ENCODE measurements at places on chromosomes 1 and 21.
A peak's percentile ranks its signal among the peaks of the same experiment; 100 is the strongest.

- no peak for DNase-seq
Observed at GRCh38 chr1:186327331-186327730, 47.7 kb downstream of the TPR start.

- no peak for DNase-seq
Observed at GRCh38 chr1:150765296-150765976, at the start of gene CTSS. Gene CTSS, minus strand, starts transcription at chr1:150765778. Its CDS starts 1,015 bp downstream, at chr1:150764763.

- peak; percentile 90 for DNase-seq
Observed at GRCh38 chr1:55039342-55040082, at the start of gene PCSK9. Gene PCSK9, plus strand, starts transcription at chr1:55039548. Its CDS starts 290 bp downstream, at chr1:55039838.

GRCh38 chr1:9874412-9874811 lies 35.7 kb downstream of the CTNNBIP1 start:
- no peak for DNase-seq

DNA sequence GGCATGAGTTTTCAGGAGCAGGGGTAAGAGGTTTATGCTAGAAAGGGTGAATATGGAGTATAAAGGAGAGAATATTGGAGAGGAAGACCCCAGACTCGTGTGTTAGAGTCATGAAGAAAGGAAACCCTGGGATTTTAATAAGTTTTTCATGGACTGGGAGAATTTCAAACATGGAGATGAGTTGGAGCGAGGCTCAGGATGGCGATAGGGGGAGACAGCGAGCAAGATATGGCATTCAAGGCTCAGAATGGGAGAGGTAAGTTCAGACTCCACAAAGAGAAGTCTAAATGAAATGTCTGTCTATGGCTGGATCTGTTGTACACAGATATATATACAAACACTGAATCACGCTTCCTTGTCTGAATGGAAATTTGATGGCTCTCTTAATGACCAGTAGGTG lies 92.5 kb downstream of the LRRC40 start:
- DNase-seq, result no peak

GRCh38 chr1:114302821-114303220 lies 149.2 kb upstream of the SYT6 start:
- DNase-seq, result no peak

DNA sequence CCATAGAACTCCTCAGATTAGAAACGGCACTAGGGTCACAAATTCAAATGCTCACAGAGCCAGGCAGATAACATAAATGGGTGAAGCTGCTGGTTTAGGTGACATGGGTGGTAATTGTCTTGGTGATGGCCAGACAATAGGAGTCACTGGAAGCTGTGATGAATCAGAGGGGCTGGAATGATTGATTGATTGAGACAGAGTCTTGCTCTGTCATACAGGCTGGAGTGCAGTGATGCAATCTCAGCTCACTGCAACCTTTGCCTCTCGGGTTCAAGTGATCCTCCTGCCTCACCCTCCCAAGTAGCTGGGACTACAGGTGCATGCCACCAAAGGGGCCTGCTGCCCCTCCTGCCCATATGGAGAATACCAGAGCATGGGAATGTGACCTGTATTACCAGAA lies 63.0 kb downstream of the HIVEP3 start:
- DNase-seq, result no peak

GRCh38 chr1:209769971-209770370 lies 14.1 kb downstream of the TRAF3IP3 start:
- DNase-seq, result no peak

GRCh38 chr1:18901952-18902522 lies 318 bp downstream of the ALDH4A1 start:
- no peak for DNase-seq

- DNase-seq, result no peak
Observed at GRCh38 chr1:102107441-102107840, 110.7 kb upstream of the OLFM3 start.

DNA sequence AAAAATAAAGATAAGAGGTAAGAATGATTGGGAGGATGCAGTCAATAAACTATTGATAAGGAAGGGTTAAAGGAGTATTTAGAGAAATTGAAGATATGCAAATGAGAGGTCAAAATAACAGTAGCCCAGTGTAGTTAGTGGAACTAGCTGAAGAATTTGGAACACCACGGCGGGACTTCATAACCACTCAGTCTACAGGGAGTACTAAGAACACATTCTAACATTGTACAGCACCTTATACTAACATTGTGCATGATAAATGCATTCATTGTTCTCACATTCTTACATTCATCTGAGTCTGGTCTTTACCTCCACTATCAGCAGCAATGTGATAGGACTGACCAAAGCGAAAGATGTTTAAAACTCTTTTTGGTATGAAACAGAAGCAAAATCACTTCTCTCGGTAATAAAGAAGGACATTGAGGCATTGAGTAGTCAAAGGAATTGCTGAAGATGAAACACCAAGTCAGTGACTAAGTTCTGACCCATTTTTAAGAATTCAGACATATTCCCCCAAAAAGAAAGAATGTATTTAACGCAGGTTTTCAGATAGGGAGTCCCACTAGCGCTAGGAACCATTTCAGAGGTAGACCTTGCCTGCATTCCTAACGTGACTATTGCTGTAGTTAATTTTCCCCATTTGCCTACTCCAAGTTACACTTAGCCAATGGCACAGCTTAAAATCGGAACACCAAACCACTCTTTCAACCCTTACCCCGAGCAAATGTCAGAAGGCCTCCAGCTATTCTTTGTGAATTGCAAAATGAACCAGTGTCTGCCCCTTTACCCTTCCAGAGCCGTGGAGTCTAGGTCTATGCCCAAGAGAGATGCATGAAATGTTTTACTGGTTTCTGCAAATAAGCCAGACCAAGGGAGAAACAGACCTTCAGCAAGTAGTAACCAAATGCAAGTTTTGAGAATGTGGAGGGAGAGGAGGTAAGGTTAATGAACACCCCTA lies 108.8 kb upstream of the IRF2BP2 start:
- DNase-seq, result no peak

DNA sequence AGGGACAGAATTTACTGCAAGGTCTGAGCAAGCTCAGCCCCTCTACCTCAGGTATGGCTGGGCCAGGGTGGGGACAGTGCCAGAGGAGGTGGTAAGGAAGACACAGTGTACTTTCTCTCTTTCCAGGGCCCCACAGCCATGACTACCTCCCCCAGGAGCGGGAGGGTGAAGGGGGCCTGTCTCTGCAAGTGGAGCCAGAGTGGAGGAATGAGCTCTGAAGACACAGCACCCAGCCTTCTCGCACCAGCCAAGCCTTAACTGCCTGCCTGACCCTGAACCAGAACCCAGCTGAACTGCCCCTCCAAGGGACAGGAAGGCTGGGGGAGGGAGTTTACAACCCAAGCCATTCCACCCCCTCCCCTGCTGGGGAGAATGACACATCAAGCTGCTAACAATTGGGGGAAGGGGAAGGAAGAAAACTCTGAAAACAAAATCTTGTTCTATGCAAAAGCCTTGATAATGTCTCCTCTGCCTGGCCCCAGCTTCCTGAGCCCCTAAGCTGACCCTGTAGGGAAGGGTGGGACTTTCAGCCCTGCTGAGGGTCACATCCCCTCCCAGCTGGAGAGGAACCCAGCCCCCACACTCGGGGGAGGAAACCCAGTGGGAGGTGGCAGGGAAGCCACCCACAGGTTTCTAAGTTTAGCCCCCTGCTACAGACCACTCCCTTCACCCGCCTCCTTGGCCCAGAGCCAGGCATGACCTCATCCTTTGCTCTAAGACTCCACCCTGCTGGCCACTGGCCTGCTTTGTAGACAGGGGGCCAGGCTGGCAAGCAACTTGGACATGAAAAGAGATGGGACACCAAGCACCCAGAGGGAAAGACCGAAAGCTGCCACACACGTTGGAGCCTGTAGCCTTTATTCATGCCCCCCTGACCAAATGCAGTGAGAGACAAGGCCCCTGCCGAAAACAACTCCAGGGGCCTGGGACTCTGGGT lies 6.4 kb downstream of the RHOC start:
- DNase-seq, result no peak

- no peak for DNase-seq
Observed at GRCh38 chr1:181102841-181103240, 14.3 kb downstream of the IER5 start.

DNA sequence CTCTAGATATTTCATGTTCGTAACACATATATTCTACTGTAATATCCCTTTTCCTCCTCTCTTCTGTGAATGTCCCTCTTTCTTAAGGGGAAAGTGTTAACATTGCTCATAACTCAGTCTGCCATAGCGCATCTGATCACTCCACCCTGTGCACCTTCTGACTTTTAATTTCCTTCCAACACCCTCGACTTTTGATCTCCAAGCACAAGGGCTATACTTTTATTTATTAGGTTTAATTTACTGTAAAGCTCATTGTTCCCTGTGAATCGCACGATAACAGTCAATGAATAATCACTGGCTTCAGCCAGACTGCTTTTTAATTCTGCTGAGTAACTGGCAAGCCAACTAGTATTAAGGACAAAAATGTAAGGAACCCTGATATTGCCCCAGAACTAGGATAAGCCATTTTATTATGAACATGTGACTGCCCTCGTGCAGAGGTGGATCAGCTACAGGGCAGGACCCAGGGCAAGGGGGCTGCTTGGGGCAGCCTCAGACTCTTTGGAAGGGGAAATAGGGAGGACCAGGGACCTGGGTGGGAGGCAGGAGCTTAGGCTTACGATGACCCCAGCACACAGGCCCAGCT lies 2.6 kb upstream of the ETS2 start:
- DNase-seq, result no peak

GRCh38 chr1:18957136-18957521 lies 653 bp upstream of the IFFO2 start:
- DNase-seq, result peak; percentile 87

DNA sequence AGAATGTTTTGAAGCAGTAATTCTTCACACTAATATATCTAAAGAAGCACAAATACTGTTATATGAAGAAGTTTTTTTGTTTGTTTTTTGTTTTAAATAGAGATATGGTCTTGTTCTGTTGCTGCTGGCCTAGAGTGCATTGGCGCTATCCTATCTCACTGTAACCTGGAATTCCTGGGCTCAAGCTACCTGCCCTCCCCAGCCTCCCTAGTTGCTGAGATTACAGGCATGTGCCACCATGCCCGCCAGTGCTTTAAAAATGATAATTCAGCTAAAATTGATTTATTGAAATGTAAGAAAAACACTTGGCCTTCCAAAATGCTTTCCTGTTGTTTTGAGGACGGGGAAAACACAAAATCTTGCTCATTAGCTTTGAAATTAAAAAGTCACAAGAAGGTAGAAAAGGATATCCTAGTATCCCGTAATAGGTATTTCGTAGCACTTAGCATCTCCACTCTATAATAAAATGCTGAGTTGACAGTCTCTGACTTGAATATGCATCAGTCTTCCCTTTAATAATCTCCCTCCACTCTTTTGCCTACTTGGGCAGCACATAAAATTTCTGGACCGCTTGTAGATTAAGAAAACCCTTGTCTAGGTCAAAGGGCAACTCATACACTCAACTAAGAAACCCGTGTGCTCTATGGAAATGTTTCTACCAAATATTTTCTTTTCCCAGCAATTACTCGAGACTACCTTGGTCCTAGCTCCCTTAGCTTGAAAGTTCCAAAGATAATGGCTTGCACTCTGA lies 1.3 kb downstream of the SCYL3 start:
- DNase-seq, result no peak

- DNase-seq, result no peak
Observed at GRCh38 chr1:55346586-55346985, 131.4 kb upstream of the USP24 start.

DNA sequence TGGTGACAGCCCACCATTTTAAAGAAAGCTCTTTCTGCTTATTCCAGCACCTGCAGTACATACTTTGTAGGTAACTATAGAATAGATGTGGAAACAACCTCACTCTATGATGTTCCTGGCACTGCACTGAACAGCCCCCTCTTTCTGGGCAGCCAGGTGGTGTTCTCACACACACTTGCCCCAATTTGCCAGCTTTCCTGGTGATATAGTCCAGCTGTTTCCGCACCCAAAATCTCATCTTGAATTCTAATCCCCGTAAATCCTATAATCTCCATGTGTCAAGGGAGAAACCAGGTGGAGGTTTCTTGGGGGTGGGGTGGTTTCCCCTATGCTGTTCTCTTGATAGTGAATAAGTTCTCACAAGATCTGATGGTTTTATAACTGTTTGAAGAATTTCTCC lies 102.2 kb downstream of the FCRL5 start:
- DNase-seq, result no peak

DNA sequence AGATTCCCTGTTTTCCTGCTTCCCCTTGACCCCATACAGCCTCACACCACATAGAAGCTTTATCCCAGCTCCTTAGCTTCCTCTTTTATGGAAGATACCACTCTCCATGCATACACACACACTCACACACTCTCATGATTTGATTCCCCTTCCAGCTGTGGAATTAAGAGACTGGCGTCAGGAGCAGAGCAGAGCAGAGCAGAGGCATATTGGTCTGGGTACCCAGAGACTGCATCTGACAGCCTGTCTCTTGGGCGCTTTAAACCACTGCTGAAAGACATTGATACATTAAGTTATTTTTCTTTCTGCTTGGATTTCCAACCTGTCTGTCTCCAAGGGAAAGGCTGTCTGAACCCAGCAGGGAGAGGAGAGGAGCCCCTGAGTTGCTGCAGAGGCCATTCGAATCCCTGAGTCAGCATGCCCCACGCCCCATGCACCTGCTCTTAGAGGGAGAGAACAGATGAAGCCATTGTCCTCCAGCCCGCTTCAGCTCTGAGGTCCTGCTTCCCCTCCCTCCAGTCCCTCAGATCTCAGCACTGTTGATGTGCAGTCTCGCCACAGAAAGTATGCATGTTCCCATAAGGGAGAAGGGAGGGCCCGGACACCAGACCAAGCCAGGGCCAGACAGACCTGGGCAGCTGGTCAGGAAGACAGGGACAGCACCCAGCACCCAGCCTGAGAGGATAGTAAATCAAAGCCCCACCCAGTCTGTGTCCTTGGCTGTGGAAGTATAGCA lies 66.7 kb upstream of the GJB5 start:
- no peak for DNase-seq

DNA sequence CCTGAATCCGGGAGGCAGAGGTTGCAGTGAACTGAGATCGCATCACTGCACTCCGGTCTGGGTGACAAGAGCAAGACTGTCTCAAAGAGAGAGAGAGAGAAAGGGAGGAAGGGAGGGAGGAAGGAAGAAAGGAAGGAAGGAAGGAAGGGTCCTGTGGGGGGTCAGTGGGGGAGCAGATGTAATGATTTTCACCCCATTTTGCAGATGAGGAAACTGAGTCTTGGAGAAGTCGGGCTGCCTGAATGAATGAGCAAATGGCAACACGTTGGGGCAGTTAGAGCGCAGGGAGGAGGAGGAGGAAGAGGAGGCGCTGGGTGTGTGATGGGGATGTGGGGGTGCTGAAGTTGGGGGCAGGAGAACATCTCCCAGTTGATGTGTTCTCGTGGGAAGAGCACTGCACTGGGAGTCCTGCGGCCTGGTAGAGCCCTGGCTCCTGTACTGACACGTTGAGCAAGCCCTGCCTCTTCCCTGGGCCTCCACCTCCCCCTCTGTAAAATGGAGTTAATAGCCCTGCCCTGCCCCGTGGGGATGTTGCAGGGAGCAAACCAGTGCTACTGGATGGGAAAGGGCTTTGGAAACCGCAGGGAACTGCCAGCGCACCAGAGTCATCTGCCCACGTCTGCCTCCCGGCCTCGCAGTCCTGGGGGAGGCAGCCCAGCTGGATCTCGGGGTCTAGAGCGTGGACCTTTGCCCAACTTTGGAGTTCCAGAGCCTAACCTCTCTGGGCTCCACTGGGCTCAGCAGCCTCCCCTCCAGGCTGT lies 103.2 kb upstream of the CASZ1 start:
- no peak for DNase-seq

Data from upper lobe of left lung (tissue), 6 donors.